Right ventricle myocardium inferior (tissue), 1 donor: ENCODE measurements at places on chromosomes 7 and 10. TPM values are rescaled to one million over a fixed set of nuclear protein-coding genes. Genes with fewer than 3 reads are reported as not detected.

DNA sequence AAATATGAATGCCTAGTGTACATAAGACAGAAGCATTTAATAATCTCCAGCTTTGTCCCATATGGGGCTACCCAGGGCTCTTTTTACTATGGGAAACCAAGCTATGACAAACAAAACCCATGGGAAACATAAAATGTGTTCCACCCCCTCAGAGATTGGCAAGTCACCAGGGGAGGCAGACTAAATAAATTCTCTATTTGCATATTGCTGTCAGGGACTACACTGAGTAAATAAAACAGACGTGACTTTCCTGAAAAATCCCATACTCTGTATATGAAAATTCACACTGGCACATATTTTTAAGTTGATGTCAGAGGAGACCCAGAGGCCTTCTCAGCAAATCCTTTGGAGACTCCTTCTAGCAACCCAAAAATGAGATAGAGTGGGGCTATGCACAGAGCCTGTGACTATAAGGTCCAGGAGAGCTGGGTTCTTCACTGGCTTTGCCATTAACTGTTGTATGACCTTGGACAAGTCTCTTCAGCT, 44.0 kb upstream of the HPSE2 start:
- no peak for DNase-seq

GRCh38 chr10:126252884-126253610, 135.2 kb downstream of the ADAM12 start:
- no peak for DNase-seq

- no peak for DNase-seq
Measured at GRCh38 chr10:9102026-9102425, 1047.5 kb downstream of the GATA3 start.

DNA sequence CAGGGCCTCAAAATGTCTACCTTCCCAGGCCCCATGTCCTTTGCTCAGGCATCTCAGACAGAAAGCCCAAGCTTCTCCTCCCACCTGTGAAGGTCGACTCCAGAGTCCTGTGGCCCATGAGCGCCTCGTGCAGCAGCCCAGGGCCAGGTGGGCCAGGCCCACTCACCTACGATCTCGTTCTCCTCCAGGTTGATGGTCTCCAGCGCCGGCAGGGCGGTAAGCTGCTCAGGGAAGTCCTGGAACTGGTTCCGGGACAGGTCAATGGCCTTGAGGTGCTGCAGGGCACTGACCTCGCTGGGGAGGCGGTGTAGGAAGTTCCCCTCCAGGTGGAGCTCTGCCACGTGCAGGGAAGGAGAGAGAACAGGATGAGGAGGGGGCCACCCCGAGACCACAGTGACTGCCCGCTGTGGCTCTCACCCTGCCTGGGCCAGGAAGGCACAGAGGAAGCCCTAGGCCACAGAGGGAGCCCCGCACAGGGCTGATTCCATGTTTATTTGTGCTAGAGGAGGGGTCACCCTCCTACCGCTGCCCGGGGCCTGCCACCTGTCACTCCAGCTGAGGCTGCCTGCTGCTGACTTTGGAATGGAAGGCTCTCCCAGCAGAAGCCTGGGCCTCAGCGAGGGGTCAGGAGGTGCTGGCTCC, 40.0 kb upstream of the NPFFR1 start:
- DNase-seq, result no peak

GRCh38 chr10:131947631-131948347, 33.9 kb downstream of the BNIP3 start:
- no peak for DNase-seq

GRCh38 chr10:49534670-49535381, 4.1 kb downstream of the ERCC6 start:
- no peak for DNase-seq

DNA sequence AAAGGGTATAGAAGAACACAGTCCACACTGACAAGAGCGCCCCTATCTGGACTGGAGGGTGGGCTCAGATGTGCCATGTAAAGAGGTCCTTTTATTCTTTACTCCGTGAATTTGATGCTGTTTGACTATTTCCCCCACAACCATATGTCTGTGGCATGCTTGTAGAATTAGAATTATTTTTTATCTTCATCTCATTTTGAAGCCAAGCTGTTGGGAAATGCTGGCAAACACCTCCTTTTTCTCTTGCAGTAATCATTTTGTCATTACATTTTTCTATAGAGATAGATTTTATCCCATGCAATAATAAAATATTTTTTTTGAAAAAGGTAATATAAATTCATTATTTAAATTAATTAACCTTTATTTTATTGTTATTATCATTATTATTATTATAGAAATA, 926.6 kb upstream of the AUTS2 start:
- no peak for DNase-seq

- no peak for DNase-seq
Measured at GRCh38 chr7:114508086-114508485, 93.5 kb downstream of the FOXP2 start.

PRKCQ gene
- total RNA-seq, result 0.16 TPM

BLNK gene
- 1.4 TPM for total RNA-seq

SFRP4 gene
- total RNA-seq, result 0.32 TPM

KCP gene
- total RNA-seq, result 0.11 TPM
